ENCODE measurements at places on chromosomes 6 and 20.

GRCh38 chr6:8080362-8081151 lies 16.4 kb upstream of the BLOC1S5 start:
- no peak for DNase-seq

GRCh38 chr6:138509371-138509770 lies 10.1 kb upstream of the NHSL1 start:
- DNase-seq = peak; percentile 13

- DNase-seq = no peak
These were observed 338.4 kb downstream of the ZFAND3 start for GRCh38 chr6:38157905-38158304.

DNA sequence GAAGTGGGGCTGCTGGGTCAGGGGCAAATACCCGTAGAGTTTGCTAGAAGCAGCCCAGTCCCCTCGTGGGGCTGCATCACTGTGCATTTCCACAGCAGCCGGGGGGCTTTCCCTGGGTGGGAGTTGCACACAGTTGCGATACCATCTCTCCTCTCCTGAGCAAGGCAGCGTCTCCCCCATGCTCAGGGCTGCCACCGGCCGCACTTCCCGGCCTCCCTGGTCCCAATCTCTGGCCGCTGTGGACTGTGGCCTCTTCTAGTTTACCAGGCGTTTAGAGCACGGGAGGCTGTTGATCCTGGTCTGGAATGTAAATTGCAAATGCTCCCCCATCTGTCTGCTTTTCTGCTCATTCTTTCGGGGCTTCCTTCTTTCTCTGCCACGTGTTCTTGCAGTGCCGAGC lies 31.1 kb downstream of the OSBPL2 start:
- DNase-seq = no peak

DNA sequence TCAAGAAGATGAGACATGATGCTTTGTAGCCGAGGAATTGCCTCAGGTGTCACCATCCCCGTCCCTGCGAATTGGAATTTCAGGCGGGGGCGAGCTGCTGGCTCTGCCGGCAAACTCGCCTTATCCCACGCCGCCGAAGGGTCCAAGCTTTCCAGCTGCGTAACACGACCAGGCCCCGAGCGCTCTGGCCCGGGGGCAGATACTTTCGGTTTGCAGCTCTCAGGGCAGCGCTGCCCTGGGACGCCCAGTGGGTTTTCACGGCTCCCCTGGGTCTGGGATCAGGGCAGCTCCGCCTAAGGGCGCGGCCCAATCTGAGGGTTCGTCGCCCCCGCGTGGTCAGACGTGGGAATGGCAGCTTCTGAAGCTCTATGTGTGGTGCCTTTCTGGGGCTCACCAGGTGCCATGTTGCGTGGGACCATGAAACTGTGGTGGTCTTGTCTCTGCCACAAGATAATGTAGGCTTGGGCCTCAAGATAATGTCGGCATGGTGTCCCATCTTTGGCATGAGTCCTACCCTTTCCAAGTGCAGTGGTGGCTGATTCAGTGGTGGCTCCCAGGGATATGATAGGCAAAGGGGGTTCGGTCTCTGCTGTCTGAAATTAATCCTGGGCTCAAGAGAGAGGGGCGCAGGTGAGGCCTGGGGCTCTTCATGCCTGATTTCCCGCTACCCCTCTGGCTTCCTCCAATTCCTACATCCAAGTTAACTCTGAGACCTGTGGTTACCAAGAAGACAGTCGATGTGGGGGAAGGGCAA lies 21.0 kb downstream of the PIGT start:
- peak; percentile 71 for DNase-seq

GRCh38 chr6:105324386-105324950 lies 78.4 kb downstream of the PREP start:
- no peak for DNase-seq

DNA sequence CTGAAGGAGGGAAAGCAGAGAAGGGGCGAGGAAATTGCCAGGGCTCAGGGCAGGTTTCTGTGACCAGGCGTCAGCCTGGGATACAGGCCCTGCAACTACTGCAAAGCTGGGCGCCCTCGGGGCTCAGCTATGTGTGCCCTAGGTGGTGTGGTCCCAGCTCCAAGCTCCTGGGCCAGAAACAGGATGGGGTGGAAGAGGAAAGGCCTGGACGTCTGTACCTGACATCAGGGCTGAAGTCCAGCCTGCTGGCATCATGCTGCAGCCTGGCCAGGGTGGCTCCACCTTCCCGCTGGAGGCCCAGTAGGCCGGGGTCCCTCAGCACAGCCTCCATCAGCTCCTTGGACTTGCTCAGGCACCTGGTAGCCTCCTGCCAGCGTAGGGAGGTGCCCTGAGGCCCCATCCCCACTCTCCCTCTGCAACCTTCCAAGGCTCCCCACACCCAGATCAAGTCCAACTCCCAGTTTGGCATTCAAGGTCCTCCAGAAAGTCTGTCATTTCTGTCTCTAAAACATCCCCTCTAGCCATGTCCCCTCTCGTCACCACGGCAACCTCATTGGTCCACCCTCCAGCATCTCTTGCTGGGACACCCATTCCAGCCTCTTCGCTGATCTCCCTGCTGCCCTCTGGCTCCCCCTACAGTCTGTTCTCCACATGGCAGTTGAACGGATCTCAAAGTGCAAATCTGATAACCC lies 38.2 kb downstream of the KIAA1755 start:
- DNase-seq = peak; percentile 13

- DNase-seq = no peak
These were observed 22.6 kb downstream of the PIGU start for GRCh38 chr20:34654207-34654744.

GRCh38 chr20:48002517-48002970 lies 217.3 kb upstream of the SULF2 start:
- no peak for DNase-seq

DNA sequence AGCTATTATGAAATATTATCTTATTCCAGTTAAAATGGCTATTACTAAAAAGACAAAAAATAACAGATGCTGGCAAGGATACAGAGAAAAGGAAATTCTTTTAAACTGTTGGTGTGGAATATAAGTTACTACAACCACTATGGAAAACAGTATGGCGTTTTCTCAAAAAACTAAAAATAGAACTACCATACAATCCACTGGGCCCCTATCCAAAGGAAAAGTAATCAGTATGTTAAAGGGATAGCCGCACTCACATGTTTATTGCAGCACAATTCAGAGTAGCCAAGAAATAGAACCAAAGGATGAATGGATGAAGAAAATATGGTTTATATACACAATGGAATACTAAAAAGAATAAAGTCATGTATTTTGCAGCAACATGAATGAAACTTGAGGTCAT lies 303.8 kb upstream of the ECI2 start:
- DNase-seq = no peak

Data from stimulated activated CD8-positive, alpha-beta memory T cell treated with anti-CD3 and anti-CD28 coated beads, Interleukin-15, amount 100 ng/mL, for 4 hours (primary cell).